Stimulated activated CD4-positive, alpha-beta T cell treated with anti-CD3 and anti-CD28 coated beads, Interleukin-12 subunit alpha, Interleukin-12 subunit beta, amount 100 ng/mL, for 4 hours (primary cell): ENCODE measurements at places on chromosomes 2 and 18.

GRCh38 chr18:42860011-42860410 lies 255.5 kb downstream of the RIT2 start:
- DNase-seq = no peak

DNA sequence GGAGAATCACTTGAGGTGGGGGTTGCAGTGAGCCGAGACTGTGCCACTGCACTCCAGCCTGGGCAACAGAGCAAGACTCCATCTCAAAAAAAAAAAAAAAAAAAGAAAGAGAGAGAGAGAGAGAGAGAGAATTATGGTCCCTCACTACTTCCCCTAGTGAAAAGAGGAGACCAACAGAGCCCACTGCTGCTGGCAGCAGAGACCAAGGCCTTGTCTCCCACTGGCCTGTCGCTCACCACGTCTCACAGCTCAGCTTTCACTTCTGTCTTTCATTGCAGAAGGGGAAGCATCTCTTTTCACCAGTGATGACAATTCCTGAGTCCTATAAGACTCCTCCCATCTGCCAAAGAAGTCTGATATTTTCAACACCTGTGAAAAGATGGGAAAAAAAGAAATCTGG lies 81.3 kb downstream of the CLHC1 start:
- no peak for DNase-seq

GRCh38 chr18:8718401-8718913 lies 13.1 kb downstream of the MTCL1 start:
- DNase-seq = no peak

- no peak for DNase-seq
Observed at GRCh38 chr2:54983345-54984220, 66.7 kb downstream of the RTN4 start.

GRCh38 chr2:21486445-21486844 lies 362.7 kb downstream of the TDRD15 start:
- DNase-seq = no peak

DNA sequence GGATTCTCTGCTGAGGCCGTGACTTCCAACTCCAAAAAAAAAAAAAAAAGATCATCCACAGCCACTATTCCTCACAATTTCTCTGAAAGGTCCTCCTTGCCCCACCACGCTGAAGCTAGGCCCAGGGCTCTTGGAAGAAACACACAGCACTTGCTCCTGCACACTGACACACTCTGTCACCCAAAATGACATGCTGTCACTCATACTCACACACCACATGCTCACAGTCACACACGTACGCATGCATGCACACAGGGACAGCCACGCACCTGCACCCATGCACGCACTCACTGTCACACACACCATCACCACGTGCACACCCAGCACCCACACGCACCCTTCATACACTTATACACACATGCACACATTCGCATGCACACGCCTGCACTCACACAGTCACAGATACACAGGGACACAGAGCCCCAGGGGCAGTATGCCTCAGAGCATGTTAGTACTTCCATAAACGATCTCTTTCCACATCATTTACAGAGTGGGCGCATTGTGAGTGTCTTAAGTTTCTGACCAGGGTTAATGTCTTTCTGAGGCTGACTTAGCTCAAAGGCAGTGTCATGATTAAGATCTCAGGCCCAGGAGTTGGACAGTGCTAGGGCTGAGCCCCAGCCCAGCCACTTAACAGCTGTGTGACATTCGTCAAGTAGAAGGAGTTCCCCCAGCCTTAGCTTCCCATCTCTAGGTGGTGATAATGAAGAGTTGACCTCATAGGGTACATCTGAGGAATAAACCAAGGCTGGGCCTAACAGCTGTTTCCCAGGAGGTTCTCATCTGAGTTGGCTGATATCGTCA lies 93.4 kb downstream of the GLI2 start:
- DNase-seq = no peak
